ENCODE measurements at places on chromosomes 4 and X.

DNA sequence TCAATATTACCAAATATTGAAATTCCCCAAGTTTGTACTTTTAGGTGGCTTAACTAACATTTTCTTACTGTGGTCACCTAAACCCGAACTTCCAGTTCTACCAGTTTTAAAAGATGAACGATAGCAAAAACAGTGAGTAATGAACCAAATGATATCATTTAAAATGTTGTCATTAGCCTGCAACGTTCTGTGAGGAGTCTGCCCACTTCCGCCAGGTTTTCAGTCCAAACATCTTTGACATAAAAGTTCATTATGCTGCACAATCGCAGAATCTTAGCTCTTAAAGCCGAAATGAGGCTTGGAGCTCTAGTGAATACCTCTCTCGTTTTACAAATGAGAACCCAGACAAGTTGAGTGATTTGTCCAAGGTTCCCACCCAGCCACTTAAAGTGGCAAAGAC lies 762 bp downstream of the PIGA start:
- DNase-seq, result no peak

DNA sequence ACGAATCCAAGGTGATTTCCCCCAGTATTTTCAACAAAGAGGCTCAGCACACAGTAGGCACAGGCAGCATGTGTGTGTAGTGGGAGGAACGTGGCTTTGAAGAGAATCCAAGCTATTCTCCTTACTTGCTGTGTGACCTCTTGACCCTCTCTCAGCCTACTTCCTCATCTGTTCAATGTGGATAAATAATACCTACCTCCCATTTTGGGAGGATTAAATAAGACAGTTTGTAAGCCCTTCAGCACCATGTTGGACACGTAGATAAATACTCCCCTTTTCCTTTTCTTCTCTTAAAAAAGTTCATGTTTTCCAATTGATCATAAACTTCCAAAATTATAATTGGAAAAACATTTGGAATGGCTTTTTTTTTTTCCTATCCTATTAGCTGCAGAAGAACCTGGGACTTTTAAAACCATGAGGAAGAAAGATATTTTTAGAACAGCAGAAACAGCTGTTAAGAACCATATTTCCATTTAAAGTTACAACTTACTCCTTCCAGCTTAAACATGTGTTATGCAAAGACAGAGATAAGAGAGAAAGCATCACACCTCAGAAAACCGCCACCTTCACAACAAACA lies 56.1 kb upstream of the TMEM131L start:
- DNase-seq, result no peak

DNA sequence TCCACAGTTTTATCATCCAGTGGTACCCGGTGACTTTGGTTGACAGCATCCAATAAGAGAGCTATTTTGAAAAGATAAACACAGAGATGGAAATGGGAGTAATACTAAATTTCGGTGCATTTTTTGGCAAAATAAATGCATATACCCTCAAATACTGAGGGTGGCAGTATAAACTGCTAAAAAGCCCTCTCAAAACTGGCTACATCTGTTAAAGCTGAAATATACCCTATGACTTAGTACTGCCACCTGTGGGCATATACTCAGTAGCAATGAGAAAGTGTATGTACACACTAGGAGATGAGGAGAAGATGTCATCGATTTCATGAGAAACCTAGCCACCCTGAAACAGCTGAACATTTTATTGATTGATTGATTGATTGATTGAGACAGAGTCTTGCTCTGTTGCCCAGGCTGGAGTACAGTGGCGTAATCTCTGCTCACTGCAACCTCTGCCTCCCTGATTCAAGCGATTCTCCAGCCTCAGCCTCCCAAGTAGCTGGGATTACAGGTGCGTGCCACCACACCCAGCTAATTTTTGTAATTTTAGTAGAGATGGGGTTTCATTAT lies 12.2 kb upstream of the TMEM128 start:
- DNase-seq, result no peak

DNA sequence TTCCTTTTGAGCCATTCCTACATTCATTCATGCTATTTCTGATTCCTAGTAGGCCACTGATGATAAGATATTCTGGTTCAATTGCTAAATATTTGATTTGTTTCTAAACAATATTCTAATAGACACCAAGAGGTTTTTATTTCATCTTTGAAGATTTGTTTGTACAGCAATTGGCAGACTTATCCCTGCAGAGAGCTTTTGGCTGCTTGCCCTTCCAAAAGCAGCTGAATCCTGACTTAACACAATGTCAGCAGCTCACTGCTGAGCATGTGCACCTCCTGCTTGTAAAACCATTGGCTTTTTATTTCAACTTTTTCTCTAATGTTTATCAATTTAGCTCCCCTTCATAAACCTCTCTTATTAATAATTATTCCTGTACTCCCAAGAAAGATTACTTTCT lies 45.3 kb downstream of the MMRN1 start:
- DNase-seq, result no peak

GRCh38 chrX:133880032-133880443 lies 105.4 kb downstream of the GPC3 start:
- DNase-seq, result no peak

DNA sequence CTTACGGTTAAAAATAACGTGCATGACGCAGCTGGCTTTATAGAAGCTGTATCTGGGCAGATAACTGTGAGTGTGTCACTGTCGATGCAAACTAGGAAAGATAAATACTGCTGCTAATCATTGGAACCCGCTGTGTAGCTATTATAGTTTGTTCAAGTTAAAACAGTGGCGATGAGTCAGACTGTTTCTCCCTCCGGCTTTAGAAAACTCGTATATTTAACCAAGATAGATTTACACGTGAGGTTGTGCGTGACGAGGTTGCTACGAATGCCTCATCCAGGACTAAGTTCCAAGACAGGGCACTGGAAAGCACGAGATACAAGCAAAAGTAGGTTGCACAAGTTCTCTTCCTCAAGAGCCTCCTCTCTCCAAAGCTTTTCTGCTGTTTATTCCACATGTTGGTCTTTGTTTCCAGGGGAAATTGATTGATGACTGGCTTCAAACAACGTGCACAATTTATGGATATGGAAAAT lies 270.7 kb downstream of the FBXW7 start:
- no peak for DNase-seq

DNA sequence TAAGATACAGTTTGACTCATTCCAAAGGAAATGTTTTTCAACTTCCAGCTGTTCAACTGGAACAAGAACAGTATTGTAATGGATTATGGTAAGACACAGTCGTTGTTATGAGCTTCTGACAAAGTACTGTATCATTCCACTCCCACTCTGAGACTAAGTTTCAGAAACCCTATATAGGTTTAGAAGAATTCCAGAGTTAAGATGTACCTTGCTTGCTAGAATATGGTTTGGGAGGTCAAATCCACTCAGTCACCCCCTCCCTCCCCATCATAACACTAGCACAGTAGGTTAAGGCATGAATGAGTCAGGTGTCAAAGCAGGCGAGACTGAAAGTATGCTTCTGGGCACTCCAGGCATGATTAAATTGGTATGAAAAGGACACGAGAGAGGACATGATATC lies 339.7 kb downstream of the DMD start:
- no peak for DNase-seq

- no peak for DNase-seq
These were observed 154.7 kb downstream of the ANTXR2 start for GRCh38 chr4:79918292-79918691.

GRCh38 chrX:136623396-136623795 lies 24.6 kb upstream of the CD40LG start:
- DNase-seq, result no peak

- DNase-seq, result peak; percentile 80
These were observed 52.0 kb upstream of the HS3ST1 start for GRCh38 chr4:11480683-11481082.

DNA sequence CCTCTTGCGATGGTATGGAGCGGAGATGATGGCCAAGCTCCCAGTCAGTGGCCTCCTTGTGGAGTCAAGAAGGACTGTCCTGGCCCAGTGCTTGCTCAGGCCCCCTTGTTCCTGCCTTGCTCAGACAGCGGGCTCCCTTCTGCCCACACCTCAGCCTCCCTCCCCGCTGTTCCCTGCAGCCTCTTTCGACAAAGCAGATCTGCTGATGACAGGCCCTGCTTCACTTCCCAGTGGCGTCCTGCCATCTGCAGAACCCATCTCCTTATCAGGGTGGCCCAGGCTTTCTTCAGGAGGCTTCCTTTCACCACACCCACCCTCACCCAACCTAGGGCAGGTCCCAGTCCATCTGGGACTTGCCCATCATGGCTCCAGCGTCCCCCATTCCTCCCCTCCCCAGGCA lies 80.0 kb downstream of the CLDN34 start:
- no peak for DNase-seq

DNA sequence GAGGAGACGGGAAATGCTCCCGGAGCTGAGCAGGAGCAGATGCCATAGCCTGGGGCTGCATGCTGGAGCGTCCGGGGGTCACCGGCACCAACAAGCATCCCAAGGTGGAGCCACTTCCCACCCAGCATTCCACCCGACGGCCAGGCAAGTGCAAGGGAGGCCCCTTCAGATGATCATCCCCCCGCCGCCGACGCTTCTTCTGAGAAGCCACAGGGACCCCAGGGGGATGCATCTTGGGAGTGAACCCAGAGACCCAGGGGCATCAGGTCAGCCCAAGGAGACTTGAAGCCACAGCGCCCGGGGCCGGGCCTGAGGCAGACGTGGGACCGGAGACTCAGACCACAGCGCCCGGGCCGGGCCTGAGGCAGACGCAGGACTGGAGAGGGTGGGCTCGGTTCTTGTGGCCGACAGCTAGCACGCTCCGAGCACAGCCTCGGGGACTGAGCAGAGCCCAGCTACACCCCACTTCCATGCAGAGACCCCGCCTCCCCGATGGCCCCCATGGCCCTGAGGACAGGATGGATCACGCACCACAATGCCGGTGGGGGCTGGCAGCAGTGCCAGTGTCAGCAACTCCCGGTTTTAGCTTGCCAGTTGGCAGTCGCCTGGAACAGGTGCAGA lies 33.0 kb upstream of the CPLX1 start:
- no peak for DNase-seq

DNA sequence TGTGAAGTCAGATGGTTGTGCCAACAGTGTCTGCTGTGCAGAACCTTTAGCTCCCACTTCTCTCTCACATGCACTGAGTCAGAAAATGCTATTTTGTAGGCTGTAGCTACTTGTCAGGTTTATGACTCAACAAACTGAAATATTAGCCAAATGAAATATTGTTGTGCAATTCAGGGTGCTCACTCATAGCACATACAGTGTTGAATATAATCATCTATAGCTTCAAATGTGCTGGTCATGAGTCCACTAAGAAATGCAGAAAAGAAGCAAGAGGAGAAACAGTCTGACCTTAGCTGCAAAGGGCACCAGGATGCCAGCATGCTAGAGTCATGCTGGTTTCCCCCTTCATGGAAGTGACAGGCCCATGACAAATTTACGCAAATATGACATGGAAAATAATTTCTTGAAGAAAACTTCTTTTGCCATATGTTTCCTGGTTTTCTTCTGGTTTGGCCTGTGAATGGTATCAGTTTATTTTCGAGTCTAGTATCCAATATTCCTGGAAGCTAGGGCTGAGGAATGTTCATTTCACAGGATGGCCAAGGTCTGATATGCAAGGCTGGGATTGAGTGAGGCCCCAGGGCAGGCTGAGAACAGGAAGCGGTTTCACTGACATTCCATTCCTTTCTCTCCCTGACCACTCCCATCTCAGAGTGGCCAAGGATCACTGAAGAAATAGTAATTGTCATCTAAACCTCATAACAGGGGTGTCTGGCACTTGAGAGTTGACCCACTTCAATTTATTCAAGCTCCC lies 10.3 kb upstream of the CXCL2 start:
- DNase-seq, result no peak

GRCh38 chr4:152369203-152369901 lies 166.5 kb downstream of the FBXW7 start:
- DNase-seq, result no peak
